Osteoblast (primary cell): ENCODE measurements at places on chromosomes 3 and 15. TPM values are rescaled to one million over a fixed set of nuclear protein-coding genes. Genes with fewer than 3 reads are reported as not detected.
A peak's percentile ranks its signal among the peaks of the same experiment; 100 is the strongest.

DNA sequence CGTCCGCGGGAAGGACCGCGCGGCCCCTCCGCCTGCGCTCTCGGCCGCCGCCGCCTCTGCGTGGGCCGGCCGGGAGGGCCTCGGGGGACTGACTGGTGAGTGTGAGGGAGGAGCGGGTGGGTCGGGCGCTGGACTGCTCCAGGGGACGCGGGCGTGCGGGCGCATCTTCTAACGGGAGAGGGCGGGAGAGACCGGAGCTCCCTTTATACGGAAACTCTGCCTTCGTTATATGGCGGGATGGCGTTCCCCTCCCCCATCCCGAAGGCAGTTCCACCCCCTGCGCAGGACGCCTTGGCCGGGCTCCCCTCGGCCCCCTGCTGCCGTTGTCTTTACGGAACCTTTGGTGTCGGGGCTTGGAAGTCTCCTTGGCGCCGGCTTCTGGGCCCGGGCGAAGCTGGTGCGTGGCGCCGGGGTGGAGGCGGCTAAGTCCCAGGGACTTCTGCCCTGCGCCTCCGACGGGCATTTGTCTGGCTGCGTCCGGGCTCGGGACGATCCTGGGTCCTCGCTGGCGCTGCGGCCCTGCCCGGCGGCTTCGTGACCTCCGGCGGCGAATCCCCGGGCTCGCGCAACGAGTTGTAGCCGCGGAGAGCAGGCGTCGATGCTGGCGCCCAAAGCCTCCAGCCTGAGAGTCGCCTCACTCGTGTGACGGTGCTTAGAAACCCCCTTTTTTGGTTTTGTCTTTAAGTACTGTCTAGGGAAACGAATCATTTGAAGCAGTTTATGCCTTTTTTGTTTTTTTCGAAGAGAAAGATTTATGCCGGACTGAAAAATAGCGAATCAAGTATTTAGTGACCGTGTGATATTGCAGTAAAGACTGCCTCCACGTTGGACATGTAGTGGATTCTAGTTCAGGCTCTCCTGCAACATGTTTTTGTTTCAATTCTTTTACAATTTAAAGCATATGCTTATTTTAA, 623 bp downstream of the ZNF639 start:
- DNase-seq = peak; percentile 94

- DNase-seq = no peak
Observed at GRCh38 chr15:96366526-96366877, 36.0 kb downstream of the NR2F2 start.

- DNase-seq = no peak
Observed at GRCh38 chr3:187590861-187591576, 79.2 kb downstream of the SST start.

- DNase-seq = peak; percentile 23
Observed at GRCh38 chr3:89180334-89180733, 72.9 kb downstream of the EPHA3 start.

DUOXA2 gene
- not detected in 2 replicates for total RNA-seq

EXD1 gene
- not detected in 2 replicates for total RNA-seq
